ENCODE measurements at places on chromosomes 4 and X. TPM values are rescaled to one million over a fixed set of nuclear protein-coding genes. Genes with fewer than 3 reads are reported as not detected.
A peak's percentile ranks its signal among the peaks of the same experiment; 100 is the strongest.

DNA sequence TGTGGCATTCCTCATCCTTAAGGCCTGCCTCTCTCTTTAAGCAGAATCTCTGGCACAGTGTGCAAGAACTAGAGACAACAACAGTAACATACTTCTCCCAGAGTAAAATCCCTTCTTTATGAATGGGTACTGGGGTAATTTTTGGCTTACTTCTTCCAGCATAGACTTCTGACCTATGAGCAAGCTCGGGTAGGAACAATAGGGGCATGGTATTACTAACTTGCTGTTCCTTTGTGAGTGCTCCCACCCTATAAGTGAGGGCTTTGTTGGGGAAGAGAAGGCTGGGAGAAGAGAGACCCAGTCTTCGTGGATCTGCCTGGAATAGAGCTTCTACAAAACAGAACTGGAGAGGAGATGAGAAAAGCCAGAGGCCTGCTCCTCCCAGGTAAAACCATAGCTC, 30.2 kb downstream of the CLDN2 start:
- H3K36me3 ChIP-seq = peaks cover 3% of the 10 kb centered on the region
- no peaks in the 10 kb centered on the region for H3K4me1 ChIP-seq
- no peak overlapping the region for H3K27ac ChIP-seq

- peaks cover 11% of the 10 kb centered on the region for H3K4me1 ChIP-seq
- DNase-seq = peak; percentile 33
Observed at GRCh38 chr4:81919810-81920209, 448.1 kb upstream of the RASGEF1B start.

DNA sequence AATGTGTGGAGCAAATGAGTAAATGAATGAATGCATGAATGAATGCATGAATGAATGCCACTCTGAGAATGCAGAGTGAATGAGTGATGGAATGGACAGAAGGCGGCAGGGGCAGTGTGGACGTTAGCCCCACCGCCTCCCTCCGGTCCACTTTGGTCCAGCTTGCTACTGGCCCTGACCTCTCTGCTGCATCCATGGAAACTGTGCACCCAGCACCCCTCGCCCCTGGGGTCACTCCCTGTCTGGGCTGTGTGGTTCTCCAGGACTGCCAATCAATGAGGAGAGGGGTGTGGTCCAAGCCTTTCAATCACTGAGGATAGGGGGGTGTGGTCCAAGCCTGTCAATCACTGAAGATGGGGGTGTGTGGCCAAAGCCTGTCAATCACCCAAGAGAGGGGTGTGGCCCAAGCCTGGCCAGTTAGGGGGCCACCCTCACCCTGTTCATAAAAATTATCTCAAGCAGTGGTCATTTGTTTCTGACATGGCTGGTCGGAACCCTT, 39.2 kb upstream of the ASMTL start:
- no peak overlapping the region for H3K27ac ChIP-seq
- DNase-seq = peak; percentile 80
- no peak overlapping the region for H3K4me3 ChIP-seq
- peaks cover 21% of the 10 kb centered on the region for H3K4me1 ChIP-seq

- H3K27ac ChIP-seq = no peak overlapping the region
- no peaks in the 10 kb centered on the region for H3K36me3 ChIP-seq
- H3K27me3 ChIP-seq = no peaks in the 10 kb centered on the region
- no peak for DNase-seq
- no peak overlapping the region for H3K4me3 ChIP-seq
Observed at GRCh38 chr4:21177871-21178270, 477.6 kb downstream of the PACRGL start.

DNA sequence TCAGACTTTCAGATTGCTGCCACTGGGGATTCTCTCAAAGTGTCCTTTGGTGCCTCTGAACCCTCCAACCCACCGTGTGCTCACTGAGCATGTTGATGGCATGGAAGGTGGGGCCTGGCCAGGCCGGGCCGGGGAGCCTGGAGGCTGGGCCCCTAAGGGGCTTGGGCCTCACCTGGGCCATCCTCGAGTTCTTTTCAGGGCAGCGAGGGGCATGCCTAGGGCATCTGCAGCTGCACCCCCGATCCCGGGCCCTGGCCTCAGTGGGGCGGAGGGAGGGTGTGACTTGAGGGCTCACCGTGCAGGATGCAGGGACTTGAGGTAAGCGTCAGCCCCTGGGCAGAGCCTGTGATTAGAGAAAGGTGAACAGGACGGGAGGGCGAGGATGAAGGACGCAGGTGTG, 1.6 kb upstream of the SH3TC1 start:
- H3K36me3 ChIP-seq = no peaks in the 10 kb centered on the region
- no peak overlapping the region for H3K4me3 ChIP-seq
- DNase-seq = no peak
- H3K4me1 ChIP-seq = peaks cover 37% of the 10 kb centered on the region

DNA sequence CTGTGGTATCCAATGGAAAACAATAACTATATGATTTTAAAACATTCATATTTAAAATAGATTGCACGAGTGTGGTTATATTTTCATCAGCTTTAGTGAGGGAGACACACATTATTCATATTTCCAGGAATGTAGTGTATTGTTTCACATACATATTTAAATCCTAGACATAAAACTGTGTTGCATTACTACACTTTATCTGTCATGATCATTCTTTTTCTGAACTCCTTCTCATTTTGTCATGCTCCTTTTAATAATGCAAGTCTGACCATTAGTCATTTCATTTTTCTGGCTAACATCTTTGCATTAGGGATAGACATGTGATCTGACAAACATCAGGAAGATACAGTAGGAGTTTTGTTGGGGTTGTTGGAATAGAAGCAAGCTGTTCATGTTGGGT, 1382.7 kb downstream of the PCDH7 start:
- H3K27ac ChIP-seq = no peak overlapping the region
- no peaks in the 10 kb centered on the region for H3K36me3 ChIP-seq
- H3K27me3 ChIP-seq = no peaks in the 10 kb centered on the region
- DNase-seq = no peak
- H3K4me1 ChIP-seq = no peaks in the 10 kb centered on the region

GRCh38 chr4:172553216-172553615, 615.4 kb upstream of the GALNT7 start:
- no peak overlapping the region for H3K4me3 ChIP-seq
- no peaks in the 10 kb centered on the region for H3K4me1 ChIP-seq
- no peak overlapping the region for H3K27ac ChIP-seq
- no peak for DNase-seq

- H3K27ac ChIP-seq = no peak overlapping the region
- no peaks in the 10 kb centered on the region for H3K36me3 ChIP-seq
- DNase-seq = no peak
- peak overlapping the region; percentile 38 for H3K4me3 ChIP-seq
- peaks cover 40% of the 10 kb centered on the region for H3K4me1 ChIP-seq
Observed at GRCh38 chr4:4859799-4860599, 534 bp downstream of the MSX1 start.

GRCh38 chr4:123345137-123345934, 51.3 kb upstream of the SPRY1 start:
- peaks cover 1% of the 10 kb centered on the region for H3K4me1 ChIP-seq
- no peaks in the 10 kb centered on the region for H3K36me3 ChIP-seq
- no peak for DNase-seq

DNA sequence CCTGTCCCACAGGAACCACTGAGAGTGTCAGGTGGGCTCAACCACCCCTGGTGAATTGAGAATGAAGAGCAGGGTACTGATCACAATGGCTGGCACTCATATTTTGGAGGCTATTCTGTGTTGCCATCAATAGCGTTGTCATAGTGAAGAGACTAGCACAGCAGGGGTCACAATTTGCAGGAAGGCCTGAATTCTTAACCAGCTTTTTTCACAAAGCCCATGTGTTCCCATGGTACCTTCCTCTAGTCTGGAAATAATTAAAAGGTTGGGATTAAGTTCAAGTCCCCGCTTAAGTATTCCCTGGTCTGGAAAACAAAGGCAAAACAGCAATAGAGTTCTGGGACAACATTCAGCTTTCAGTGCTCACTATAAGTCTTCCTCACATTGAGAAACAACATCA, 1051.7 kb downstream of the C4orf33 start:
- no peaks in the 10 kb centered on the region for H3K27me3 ChIP-seq
- H3K4me1 ChIP-seq = no peaks in the 10 kb centered on the region
- DNase-seq = no peak
- H3K4me3 ChIP-seq = no peak overlapping the region
- H3K27ac ChIP-seq = no peak overlapping the region
- H3K36me3 ChIP-seq = no peaks in the 10 kb centered on the region

- H3K27ac ChIP-seq = no peak overlapping the region
- peaks cover 5% of the 10 kb centered on the region for H3K27me3 ChIP-seq
- H3K36me3 ChIP-seq = no peaks in the 10 kb centered on the region
Observed at GRCh38 chrX:31271615-31272471, 200.0 kb upstream of the FTHL17 start.

GRCh38 chrX:132092439-132093065, 35.3 kb downstream of the FRMD7 start:
- peaks cover 10% of the 10 kb centered on the region for H3K4me1 ChIP-seq
- peak; percentile 71 for DNase-seq
- no peak overlapping the region for H3K27ac ChIP-seq
- H3K36me3 ChIP-seq = no peaks in the 10 kb centered on the region
- no peak overlapping the region for H3K4me3 ChIP-seq

The SMIM10 gene
- total RNA-seq = 0.30 TPM

Data from activated CD4-positive, alpha-beta T cell treated with anti-CD3 and anti-CD28 coated beads for 36 hours (primary cell).